ENCODE measurements at places on chromosomes 1 and 21.
A peak's percentile ranks its signal among the peaks of the same experiment; 100 is the strongest.

- DNase-seq = no peak
Observed at GRCh38 chr1:81172483-81172882, 628.3 kb upstream of the ADGRL2 start.

DNA sequence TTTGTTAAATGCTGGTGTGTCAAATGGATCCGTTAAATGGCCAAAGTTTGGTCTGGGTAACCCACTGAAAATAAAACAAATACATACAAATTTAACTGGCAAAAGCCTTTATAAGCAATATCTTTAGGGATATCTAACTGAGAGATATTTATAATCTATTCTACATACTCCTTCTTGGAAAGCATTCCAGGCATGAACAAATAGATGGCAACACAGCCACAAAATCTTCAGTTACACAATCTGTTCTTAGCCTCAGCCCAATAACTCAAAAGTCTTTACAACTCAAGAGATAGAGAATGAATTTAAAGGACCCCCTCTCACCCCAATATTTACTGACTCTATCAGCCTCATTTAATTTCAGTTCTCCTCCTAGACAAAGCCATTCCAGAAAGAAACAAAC lies 58.7 kb downstream of the NRDC start:
- DNase-seq = no peak

- no peak for DNase-seq
Observed at GRCh38 chr21:39444421-39445180, 977 bp downstream of the LCA5L start.

- no peak for DNase-seq
Observed at GRCh38 chr1:3506041-3506440, 51.6 kb downstream of the ARHGEF16 start.

DNA sequence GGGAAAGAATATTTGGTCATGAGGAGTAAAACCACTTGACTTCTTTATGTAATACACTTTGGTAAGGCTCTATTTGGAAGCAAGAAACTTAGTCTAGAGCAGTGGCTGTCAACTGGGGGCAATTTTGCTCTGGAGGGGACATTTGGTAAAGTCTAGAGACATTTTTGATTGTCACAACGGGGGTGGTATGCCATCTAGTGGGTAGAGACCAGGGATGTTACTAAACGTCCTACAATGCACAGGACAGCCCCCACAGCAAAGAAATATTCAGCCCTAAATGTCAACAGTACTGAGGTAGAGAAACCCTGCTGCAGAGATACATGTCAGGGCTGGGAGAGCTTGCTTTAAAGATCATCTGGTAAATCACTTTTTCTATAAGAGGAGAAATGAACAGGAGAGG lies 13.5 kb downstream of the FUCA1 start:
- no peak for DNase-seq

DNA sequence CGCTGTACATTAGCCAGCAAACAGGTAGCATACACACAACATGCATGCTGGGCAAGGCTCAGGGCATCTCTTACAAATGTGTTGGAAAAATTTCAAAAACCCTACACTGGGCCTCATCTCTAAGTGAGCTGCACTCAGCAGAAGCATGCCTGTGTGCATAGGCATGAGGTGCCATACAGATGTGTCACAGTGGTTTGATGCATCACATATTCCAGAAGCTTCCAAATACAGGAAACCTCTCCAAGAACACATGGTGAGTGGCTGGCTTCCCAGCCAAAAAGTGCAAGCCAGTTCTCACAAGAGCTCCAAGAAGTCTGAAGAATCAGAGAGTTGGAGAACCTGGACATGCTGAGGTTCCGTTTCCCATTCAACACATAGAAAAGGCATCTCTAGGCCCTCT lies 58.3 kb downstream of the CD46 start:
- no peak for DNase-seq

DNA sequence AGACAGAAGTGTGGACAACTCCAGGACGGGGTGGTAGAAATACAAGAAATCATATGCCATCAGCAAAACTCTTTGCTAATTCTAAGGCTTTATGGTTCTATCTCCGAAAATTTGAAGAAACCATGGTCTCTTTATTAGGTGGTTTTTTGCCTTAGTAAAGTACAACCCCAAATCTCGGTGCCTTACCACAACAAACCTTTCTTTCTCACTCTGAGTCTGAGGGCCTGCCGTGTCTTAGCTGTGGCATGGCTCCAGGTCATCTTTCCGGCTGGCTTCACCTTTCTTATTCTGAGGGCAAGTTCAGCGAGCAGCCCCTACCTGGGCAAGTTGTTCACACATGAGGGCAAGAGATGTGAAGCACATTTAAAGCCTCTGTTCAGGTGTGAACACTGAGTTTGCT lies 280.6 kb downstream of the TTLL7 start:
- DNase-seq = no peak

DNA sequence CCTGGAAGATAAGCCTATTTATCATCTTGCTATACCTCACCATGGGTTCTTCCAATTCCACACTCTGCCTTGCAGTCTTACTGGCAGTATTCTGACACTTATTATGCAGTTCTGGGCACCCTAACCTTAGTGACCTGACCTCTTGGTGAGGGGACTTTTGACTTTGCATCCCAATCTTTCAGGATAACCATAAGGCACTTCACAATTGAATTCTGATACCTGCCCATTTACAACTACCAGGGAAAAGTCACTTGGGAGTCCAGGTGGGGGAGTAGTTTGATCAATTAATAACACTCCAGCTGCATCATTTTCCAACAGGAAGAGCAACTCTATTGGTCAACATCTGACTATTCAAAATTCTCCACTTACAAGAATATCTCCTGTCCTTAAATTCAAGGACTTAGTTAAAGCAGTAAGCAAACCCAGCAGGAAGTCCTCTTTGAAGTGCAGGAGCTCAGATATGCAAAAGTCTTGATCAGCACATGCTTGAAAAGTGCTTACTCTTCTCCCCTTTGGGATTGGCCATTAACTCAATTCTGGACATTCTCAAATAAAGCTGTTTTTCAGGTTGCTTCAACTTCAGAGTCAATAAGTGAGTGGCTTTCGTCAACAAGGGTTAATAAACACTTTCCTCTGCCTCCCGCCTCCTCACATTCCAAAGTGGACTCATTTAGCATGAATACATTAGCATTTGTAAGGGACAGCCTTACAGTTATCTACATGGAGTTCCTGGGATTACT lies 177.4 kb upstream of the NRIP1 start:
- DNase-seq = no peak

- no peak for DNase-seq
Observed at GRCh38 chr1:29255134-29255666, 18.9 kb downstream of the PTPRU start.

GRCh38 chr1:96164053-96164452 lies 557.5 kb upstream of the PTBP2 start:
- DNase-seq = no peak

DNA sequence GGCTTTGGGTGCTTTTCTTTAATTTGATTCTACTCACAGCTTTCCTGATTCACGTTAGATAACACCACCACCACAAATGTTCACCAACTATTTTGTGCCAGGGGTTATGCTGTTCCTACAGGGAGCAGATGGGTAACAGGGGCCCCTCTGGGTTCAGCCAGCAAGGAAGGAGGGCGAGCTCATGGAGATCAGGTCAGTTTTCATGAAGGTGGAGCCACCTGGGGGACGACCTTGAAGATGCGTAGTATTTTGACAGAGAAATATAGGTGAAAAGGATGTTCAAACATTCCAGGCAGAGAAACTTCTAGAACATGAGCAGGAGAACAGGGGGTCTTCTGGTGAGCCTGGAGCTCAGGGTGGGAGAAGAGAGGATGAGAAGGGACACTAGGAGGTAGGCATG lies 28.9 kb downstream of the KIAA0040 start:
- no peak for DNase-seq

DNA sequence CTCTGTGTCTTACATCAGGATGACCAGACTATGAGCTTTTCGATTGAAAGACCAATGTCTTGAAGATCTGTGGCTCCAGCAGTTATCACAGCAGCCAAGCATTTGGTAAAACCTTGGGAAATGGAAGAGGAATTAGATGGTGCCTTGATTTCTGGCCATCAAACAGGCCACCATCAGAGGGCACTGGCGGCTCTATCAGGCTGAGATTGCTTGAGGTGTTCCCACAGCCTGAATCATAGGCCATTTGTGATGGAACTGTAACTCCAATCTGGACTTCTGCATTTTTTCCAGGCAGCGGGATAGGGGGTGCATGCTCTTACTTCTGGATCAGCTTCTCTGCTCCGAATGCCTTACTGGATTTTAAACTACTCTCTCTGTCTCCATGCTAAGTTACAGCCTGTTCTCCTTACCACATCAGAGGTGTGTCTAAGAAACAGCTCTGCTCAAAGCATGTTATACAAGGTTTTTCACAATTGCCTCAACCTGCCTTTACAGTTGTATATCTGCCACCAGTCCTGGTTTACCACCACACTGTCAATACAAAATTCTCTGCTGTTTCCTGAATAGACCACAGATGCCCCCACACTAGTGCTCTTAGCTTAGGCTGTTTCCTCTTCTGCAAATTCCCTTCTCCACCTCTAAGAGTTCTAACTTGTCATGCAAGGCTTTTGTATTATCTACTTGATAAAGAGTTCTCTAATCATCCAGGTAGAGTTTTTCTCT lies 180.9 kb downstream of the PTGER3 start:
- no peak for DNase-seq

GRCh38 chr1:219130366-219130935 lies 43.2 kb upstream of the LYPLAL1 start:
- DNase-seq = no peak

DNA sequence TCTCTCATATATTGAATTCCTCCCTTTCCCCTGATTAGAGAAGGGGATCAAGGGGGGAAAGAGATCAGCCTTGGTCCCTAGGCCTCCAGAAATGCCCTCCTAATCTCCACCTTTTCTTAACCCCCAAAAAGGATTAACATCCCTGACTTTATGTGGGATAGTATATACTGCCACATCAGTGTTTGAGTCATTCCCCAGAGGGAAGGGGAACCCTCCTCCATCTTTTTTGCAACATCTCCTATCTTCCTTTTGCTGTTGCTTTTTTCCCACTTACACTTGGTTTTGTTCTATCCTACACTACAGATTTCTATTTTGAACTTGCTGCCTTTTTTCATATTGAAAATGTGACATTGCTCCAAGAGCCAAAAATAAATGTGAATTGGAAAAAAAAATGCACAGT lies 65.4 kb upstream of the PODN start:
- DNase-seq = no peak

GRCh38 chr1:67686267-67687197 lies 1.5 kb downstream of the GADD45A start:
- DNase-seq = peak; percentile 23

- no peak for DNase-seq
Observed at GRCh38 chr1:202578565-202578964, 131.7 kb downstream of the SYT2 start.

DNA sequence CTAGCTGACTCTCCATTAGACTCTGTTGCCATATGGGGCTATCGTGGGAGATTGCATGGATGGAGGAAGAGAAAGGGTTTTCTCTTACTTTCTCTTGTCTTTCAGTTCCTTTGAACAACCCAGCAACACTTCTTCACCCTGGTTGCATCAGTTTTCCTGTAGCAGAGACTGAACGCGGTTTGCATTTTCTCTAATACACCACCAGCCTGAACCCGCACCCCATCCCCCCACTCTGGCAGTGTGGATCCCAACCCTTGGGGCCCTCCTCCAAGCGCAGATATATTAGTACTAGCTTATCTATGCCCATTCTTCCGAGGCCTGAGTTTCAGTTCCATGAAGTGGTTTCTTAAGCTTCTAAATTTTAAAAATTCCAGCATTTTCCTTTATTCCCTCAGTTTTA lies 12.6 kb downstream of the DR1 start:
- no peak for DNase-seq

- no peak for DNase-seq
Observed at GRCh38 chr21:42455196-42455595, 40.8 kb downstream of the RSPH1 start.

- DNase-seq = no peak
Observed at GRCh38 chr1:174764191-174764590, 235.6 kb upstream of the CACYBP start.

DNA sequence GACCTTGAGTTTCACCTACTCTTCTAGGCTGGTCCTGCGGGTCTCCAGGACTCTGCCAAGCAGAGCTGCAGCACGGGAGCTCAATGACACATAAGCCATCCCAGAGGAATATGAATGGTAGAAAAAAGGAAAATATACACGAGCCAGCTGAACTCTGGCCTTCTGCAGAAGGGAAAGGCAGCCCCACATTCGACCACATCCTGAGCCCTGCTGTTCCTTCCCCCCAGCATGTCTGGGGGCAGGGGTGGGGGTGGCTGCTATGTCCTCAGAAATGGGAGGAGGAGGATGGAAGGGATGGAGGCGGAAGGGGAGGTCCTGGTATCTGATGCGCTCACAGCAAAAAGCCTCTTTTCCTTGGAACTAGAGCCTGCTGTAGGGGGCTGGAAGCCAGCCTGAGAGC lies 12.1 kb upstream of the KDF1 start:
- DNase-seq = no peak

DNA sequence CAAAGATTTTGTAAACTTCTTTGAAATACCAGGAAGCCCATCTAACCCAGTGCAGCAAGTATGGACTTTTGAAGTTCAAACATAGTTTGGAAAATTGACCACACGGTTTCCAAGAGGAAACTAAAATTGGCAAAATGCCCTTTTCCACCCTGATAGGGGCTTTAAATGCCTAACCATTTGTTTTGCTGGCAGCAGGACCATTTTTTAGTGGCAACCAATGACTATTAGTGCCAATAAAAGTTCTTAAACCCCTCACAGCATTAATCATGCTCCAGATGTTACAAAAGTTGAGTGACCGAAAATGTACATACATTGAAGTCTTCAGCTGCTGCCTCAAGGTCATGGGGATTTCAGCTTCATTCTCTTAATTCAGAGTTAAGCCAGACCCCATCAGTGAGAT lies 46.4 kb upstream of the ENAH start:
- no peak for DNase-seq

DNA sequence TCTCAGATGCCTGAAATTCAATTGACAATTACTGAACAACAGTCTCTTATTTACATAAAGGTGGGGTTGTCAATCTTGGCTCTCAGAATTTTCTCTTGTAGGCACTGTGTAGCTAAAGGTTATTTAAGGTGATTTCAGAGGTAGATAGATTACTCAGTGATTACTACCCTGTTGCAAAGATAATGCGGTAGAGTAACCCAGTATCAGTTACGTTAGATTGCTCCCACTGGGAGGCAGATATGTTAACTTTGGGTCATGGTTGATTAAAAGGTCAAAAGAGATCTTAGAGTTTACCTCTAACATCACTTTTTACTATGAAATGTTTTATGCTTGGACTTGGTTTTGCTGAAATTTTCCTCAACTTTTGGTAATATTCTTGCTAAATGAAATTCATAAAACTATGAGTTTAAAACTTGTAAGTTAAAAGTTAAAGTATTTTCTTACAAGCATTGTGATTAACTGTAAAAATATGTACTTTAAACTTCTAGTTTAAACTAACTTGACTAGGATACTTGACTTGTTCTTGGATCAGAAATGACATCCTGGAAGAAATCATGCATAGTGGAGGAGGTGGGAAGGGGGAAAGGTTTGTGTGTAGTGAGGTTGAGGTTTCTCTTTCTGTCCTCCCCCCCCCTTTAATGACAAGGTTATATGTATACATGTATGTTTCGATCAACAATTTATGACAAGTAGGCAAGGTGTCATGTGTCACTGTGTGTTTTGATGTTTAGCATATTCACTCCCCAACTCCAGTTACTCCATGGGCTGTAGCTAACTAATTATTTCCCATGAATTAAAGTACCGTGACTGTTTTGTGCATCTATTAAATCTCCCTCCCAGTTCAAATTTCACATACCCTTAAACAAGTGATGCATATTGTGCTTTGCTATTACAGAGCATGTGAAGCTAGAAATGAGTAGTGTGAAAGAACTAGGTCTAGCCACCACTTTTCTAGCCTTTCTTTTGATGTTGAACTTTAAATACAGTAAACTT lies 2.9 kb downstream of the LAMC1 start:
- no peak for DNase-seq
